ENCODE measurements at places on chromosomes 4 and X.
A peak's percentile ranks its signal among the peaks of the same experiment; 100 is the strongest.

DNA sequence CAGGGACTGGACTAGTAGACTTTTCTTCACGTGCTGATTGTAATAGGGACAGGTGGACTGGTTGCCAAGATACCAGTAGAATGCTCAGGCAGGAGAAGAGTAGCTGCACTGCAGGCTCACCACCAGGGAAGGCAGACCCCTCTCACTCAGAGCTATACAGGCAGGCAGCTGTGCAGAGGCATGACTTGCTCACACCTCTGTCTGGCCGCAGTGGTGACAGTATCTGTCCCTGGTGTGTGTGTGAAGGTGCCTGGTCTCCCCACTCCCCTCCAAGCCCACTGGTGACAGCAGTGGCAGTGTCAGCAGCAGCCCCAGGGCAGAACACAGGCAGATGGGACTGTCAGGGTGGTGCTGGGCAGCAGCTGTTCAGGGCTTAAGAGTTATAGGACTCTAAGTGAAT, 140.7 kb downstream of the RPS6KA6 start:
- DNase-seq: no peak

GRCh38 chr4:86957215-86957614, 22.4 kb downstream of the AFF1 start:
- no peak for DNase-seq

DNA sequence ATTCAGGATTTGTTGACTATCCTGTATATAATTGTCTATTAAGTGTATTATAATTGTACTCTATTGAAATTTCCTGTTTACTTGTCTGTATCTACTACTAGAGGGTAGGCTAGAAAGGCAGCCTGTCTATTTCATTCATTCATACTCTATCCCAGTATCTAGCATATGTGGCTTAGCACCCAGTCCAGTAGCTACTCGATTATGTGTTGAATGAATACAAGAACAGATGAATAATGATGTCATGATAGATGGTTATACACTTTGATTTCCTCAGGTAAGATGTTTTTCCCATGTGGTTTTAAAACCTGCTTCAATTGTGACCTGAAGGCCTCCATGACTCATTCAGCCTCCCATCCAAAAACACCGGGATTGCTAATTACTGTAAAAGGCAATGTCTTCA, 68.0 kb downstream of the IL21 start:
- no peak for DNase-seq

- DNase-seq: no peak
These were observed 8.1 kb downstream of the ACSL1 start for GRCh38 chr4:184817494-184818215.

DNA sequence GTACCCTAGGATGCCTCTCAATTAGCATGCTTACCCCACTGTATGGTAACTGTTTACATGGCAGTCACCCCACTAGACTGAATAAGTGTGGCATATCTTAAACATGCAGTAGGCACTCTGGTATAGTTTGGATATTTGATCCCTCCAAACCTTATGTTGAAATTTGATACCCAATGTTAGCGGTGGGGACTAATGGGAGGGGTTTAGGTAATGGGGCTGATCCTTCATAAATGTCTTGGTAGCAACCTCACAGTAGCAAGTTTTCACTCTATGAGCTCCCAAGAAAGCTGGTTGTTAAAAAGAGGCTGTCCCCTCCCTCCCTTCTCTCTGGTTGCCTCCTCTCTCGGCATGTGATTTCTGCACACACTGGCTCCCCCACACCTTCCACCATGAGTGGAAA, 10.1 kb downstream of the TMEM150C start:
- no peak for DNase-seq

- DNase-seq: no peak
These were observed 35.2 kb downstream of the TRIM2 start for GRCh38 chr4:153239409-153239808.

DNA sequence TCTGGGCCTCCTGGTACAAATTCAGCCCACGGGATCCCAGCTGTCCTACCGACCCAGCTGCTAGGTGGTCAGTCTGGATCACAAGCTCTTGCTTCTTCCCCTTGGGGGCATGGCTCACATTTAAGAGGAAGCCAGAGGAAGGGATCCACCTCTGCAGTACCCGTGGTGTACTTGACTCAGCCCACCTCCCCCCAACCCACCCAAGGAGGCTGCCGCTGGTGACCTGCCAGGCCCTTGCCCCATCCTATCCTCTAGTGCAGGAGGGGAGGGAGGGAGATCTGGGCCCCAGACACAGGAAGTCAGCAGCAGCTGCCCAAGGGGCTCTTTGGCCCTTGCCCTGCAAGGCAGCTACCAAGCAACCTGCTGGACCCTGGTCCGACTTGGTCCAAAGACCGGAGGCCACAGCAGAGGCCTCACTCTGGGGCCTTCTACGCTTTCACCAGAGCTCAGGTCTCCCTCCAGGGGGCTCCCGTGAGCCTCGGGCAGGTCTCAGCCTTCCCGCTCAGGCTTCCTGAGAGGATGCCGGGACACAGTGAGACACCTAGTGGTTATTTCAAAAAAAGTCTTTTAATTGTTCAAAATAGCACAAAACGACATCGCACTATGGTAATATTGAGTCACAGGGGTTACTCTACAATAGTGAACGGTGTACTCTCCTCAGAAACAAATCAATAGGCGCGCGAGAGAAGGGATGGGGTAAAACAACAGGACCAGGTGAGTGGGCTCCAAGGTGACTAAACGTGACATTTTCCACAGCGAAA, 2.7 kb upstream of the RENBP start:
- DNase-seq: peak; percentile 64

DNA sequence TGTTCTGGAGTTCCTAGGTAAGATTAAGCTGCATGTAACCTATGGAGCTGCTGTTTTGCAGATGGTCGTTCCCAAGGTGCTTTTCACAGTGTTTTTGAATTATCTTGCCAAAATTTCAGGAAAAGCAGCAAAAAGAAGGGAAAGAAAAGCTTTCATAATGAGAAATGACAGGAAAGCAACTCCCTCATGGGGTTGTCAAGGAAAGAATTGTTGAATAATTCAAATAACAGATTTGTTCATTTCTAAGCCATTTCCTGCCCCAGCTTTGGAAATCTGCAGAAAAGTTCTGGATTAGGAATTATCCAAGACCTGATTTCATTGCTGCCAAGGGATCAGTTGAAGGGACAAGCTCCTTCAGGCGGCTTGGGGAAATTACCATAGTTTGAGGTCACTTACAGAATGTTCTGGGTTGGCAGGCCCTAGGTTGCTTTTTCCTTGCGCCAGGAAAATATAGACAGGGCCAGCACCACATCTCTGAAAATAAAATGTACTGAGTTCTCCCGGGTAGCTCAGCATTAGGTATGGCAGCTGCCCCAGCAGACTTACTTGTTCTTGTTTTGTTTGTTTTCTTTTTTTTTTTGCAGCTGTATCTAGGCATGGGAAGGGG, 354.7 kb downstream of the STIM2 start:
- no peak for DNase-seq

- no peak for DNase-seq
These were observed 46.0 kb upstream of the CLNK start for GRCh38 chr4:10730590-10730989.

DNA sequence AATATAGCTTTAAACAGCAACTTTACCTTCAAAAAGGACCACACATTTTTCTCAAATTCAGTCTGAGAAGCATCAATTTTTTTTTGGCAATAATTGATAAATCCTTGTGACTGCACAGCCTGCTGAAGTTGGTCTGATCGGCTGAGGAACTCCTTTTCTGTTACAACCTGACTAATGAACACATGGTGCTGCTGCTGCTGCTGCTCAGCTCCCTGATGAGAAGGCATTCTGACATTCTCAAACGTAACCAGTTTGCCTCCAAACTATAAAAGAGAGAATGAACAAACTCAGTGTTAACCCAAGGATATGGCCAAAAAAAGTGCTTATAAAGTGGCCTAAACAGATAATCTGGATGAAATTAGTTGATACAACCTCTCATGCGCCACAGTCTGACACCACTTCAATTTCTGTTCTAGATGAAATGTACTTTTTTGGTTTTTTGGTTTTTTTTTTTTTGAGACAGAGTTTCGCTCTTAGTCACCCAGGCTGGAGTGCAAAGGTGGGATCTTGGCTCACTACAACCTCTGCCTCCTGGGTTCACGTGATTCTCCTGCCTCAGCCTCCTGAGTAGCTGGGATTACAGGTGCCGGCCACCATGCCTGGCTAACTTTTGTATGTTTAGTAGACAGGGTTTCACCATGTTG, 26.5 kb downstream of the SEC31A start:
- no peak for DNase-seq

DNA sequence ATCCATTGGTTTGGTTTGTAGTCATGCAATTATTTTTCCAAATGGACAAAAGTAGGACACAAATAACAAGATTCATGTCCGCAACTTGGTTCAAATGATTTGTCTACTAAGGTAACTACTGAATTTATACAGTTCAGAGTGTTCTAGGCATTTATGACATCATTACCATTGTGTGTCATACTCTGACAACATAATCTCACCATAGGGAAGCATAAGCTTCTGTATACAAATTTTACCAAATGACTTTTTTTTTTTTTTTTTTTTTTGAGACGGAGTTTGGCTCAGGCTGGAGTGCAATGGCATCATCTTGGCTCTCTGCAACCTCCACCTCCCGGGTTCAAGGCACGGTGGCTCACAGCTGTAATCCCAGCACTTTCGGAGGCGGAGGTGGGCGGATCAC, at the start of gene CXorf66:
Gene CXorf66, minus strand, starts transcription at position 101 of the 400 bp plus-strand sequence. Its CDS starts 25 bp downstream, at position 76.
- DNase-seq: no peak

- DNase-seq: no peak
These were observed 56.7 kb upstream of the TMEM131L start for GRCh38 chr4:153409412-153409811.

DNA sequence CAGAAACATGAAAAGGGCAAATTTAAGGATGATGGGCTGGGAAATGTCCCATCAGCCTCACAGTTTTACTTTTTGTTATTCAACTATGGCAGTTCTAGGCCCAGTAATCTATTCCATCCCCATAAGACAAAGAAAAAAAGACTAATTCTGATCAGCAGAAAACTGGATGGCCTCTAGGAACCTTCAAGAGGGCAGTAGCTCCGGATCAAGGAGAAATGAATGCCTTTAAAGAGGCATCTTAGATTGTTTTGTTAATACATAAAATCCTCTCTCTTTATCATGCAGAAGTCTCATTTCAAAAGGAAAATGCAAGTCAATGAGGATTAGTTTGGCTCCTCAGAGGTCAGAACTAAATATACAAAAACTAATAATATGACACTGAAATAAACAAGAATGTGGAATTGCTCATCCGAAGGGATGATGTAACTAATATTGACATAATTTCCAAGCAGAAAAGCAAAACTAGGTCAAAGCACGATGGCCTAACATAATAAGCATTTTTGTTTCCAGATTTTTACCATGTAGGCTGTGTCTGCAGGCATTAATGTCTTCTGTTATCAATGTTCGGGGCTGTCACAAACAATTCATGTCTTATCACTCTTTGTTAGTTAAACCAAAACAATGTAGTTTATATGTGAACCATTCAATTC, 8.8 kb downstream of the MID1 start:
- no peak for DNase-seq

DNA sequence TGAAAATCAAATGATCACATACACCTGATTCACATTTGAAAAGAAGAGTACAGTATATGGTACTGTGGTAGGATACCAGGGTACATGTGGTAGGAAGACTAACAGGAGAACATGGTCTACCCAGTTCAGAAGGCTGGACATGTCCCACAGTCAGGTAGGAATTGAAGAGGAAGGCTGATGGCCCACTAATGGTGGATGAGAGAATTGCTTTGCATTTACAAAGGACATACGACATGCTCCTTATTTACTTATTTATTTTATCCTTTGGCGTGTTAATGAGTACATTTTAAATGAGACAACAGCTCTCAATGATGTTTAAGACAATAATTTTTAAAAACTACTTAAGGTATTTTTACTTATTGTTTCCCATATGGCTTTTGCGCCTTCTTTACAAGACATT, 106.7 kb upstream of the BMP2K start:
- no peak for DNase-seq

DNA sequence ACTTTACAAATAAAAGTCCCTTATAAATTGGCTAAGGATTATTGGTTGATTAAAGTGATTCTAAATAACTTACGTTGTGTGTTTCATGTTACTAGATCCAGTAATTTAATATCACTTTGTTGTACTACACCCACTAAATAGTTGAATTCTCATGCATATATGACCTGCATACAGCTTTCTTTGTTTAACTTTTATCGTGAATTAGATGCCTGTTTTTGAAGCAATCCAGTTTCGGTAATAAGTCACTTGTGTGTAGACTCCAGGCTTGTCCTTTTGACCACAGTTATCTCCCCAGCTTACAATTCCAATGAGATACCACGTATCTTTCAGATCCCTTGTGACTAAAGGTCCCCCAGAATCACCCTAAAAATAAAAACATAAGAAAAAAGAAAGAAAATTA, 27.3 kb upstream of the TMPRSS11D start:
- DNase-seq: no peak

DNA sequence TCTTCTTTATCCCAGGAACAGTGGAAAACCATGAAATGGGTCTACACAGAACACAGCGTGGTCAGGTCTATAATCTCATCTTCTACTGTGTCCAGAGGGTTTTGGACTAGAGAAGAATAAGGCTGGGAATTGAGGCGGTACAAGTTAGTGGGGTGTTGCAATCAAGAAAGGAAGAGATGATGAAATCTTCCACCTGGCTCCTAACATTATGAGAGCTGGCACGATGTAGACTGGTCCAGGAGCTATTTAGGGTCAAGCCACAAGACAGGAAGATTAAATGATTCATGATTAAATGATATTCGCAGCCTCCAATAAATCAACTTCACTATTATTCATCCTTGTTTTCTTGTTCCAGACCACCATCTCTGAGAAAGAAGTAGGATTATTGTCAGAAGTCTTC, 88.0 kb downstream of the ARSF start:
- DNase-seq: no peak

- no peak for DNase-seq
These were observed 73.9 kb downstream of the IRF2 start for GRCh38 chr4:184400375-184400870.

- DNase-seq: no peak
These were observed 7.2 kb upstream of the PALLD start for GRCh38 chr4:168489616-168490015.

DNA sequence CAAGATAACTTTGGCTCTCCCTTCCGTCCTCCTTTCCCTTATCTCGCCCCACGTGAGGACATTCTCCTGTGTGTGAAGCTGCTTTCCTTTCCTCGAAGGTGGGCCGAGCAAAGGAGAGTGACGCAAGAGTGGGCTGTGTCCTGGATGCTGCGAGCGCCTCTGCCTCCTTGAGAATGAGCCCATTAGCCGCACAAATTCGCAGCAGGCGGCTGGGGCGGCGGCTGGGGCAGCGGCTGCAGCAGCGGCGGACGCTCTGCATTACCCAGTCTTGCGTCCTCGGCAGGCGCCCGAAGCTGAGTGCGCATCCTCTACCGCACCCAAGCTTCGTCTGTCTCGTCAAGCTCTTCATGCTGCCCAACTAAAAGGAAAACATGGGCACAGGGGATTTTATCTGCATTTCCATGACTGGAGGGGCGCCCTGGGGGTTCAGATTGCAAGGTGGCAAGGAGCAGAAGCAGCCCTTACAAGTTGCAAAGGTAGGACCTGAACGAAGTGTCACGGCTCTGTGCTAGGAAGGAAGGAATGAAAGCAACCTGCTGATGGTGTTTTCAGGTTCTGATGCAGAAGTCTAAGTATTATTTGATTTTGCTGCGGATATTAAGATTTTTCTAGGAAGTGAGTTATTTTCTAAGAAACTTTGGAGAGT, at the start of gene SYNPO2:
Gene SYNPO2, plus strand, starts transcription at position 189 of the 646 bp plus-strand sequence. Its CDS starts 183 bp downstream, at position 372.
- DNase-seq: peak; percentile 4

Data from stimulated activated CD4-positive, alpha-beta T cell treated with anti-CD3 and anti-CD28 coated beads, Interleukin-1b, Interleukin-23, amount 100 ng/mL, for 1 hour (primary cell).